ENCODE measurements at places on chromosomes 3 and 15.

DNA sequence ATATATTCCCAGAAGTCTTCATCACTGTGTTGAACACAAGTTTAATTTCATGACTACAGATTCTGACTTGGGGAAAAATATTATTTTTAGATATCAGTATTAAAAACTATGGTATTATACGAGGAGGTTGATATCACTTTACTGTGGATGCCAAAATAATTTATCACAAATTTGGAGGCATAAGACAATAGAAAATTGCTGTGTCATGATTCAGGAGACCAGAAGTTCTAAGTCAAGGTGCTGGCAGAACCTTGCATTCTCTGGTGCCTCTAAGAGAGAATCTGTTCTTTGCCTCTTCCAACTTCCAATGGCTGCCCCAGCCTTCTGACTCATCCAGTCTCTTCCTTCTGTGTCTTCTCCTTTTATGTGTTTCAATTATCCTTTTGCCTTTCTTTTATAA lies 325.0 kb upstream of the CNTN4 start:
- no peak for DNase-seq

- DNase-seq = no peak
Observed at GRCh38 chr3:132981719-132982118, 56.5 kb upstream of the TMEM108 start.

GRCh38 chr3:3154879-3155610 lies 24.4 kb downstream of the CRBN start:
- no peak for DNase-seq

GRCh38 chr3:108178676-108179075 lies 43.5 kb downstream of the IFT57 start:
- DNase-seq = no peak

DNA sequence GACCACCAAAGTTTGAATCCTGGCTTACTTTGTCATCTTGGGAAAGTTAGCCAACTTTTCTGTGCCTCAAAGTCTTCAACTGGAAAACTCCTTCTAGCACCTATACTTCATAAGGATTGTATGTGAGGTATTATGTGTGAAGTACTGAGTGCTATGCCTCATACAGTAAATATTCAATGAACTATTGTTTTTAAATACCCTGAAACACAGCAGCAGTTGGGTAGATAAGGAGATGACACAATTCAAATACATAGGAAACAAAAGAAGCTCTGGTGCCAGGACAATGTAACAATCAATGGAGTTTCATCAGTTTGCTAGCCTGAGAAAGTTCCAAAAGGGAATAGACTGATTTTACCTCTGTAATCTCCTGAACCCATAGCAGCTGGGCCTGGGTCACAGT lies 43.3 kb downstream of the TUBGCP4 start:
- DNase-seq = no peak

GRCh38 chr15:86973284-86973844 lies 893.7 kb downstream of the AGBL1 start:
- DNase-seq = no peak

- DNase-seq = no peak
Observed at GRCh38 chr3:63934041-63934866, 22.1 kb upstream of the SCAANT1 start.

Data from hepatic stellate cell (primary cell).